ENCODE measurements at places on chromosomes 12 and 14.

- DNase-seq: no peak
Observed at GRCh38 chr14:29654901-29655550, 272.6 kb downstream of the PRKD1 start.

DNA sequence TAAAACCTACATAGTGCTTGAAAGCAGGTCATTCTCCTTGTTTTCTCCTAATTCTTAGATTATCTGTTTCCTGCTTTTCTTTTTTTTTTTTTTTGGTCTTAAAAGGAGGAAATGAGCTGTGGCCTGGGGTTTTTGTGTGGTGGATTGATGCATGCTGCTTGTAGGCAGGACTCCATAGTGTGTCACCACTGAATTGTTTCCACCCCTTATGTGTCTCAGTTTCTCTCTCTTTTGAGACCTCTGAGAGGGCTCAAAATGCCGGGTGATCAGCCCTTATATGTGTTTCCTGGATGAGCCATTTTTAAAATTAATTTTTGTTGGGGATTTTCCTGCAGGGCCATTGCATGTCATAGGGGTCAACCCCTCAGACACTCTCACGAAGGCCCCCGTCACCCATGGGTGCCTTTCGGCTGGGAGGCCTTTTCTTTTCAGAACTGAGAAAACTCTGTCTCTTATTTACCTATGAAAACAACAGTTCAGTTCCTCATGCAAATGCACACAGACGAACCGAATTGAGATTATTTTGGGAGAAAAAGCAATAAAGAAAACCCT lies 32.0 kb upstream of the LRRK2 start:
- no peak for DNase-seq

DNA sequence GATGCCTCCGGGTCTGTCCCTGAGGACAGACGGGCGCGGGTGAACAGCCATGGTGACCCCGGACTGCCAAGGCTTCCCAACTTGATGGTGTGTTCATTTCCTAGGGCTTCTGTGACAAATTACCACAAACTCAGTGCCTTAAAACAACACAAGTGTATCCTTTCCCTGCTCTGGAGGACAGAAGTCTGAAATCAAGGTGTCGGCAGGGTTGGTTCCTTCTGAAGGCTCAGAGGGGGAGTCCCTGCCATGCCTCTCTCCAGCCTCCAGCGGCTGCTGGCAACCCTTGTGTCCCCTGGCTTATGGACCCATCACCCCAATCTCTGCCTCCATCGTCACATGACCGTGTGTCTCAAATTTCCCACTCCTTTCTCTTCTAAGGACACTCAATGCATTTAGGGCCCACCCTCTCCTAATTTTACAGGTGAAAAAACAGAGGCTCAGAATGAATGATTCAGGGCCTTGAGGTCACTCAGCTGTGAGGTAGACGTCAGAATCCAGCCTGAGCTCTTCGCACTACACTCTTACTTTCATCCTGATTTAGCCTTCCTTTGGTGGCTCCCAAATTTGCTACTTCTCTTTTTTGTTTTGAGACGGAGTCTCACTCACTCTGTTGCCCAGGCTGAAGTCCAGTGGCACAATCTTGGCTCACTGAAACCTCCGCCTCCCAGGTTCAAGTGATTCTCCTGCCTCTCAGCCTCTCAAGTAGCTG lies 45.4 kb downstream of the VCPKMT start:
- DNase-seq: no peak

GRCh38 chr14:73833530-73834260 lies 17.9 kb upstream of the PTGR2 start:
- peak; percentile 40 for DNase-seq
